ENCODE measurements at places on chromosomes 12 and 14.

DNA sequence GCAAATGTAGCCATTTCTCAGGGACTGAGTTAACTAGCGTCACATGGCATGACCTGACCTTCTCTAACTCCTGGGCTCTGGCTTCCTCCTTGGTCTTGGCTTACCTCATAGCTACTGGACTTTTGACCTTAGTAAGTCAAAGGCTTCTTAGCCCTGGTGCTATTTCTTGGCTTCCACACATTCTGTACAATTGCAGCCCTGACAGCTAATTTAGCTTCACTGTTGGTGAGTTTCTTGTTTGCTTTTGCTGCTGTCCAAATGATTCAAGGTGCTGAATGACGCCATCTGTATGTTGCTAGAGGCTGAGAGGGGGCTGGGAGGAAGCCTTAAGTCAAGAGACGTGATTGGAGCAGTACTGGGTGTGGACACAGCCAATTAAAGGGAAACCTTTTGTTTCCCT lies 202.7 kb downstream of the PRKD1 start:
- DNase-seq, result no peak

DNA sequence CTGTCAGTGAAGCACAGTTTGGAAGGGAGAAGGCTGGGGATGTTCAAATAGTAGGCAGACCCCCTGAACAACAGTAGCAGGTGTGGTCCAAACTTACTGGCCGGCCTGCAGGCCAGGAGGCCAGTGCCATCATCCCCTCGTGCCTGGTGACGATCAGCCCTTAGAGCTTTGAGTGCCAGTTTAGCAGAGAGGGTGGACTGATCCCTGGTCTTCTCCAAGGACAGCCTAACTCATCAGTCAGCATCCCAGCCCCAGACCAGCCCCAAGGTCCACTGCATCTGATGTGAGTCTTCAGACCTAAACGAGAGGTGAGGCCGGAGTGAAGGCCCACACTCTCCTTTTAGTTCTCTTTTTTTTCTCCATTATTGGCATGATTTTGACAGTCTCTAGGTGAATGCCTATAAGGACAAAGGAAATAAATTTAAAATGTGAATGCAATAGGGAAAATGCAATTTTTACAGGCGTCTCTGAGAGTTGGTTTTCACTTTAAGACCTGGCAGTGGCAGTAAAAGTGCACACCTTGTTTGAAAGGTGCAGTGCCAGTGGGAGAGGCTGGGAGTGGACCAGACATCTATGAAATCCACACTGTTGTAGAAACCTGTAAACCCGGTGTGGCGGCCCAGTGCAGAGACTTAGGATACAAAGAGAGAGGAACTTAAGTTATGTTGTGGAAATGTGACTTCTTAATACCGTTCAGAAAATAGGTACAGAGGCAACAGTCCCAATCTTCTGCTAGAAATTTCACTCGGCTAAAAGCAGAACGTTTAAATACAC lies 311.2 kb downstream of the CACNA1C start:
- no peak for DNase-seq

- DNase-seq, result no peak
Measured at GRCh38 chr12:124100572-124101178, 127.7 kb downstream of the ZNF664 start.

DNA sequence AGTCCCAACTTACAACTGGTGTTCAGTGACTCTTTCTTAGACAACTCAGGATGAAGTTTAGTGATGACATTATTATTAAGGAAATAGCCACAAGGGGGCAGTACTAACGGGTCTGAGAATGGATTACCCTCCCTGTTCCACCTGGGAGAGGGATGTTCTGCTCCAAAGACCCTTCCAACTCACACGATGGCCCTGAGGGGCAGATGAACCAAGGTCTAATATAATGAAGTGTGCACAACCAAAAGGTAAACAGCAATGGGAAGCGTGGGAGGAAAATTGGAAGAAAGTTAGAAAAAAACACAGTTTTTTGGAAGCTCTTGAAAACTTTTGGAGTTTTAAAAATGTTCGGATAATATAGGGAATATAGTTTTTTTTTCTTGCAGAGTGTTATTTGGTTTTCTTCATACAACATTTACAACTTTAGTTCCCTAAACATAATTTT lies 24.0 kb downstream of the FGF6 start:
- DNase-seq, result peak; percentile 81

DNA sequence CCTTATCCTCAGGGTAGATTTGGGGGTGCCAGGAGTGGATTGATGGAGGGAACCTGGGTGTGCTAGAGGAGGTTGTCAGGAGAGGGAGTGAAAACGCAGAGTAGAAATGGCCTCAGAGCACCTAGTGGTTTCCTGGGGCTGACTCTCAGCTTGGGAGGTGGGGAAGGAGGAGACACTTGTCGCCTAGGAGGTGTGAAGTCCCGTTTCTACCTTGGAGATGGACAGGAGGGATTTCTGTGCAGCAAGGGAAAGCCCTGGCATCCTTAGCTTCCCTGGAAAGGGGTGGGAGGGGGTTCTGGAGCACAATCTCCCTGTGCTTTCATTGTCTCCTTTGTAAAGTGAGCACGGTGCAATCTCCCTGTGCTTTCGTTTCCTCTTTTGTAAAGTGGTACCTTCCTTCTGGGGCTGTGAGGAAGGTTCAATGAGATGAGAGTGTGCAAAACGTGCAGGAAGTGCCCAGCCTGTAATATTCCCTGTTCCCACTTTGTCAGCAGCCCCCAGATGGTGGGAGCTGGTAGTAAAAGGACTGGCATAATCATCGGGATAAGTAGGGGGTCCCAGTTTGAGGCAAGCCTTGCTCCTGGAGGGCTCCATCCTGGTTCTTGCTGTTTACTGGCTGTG lies 1.6 kb downstream of the OAS3 start:
- peak; percentile 56 for DNase-seq
